Stimulated activated CD8-positive, alpha-beta memory T cell treated with anti-CD3 and anti-CD28 coated beads, Interleukin-15, amount 100 ng/mL, for 48 hours (primary cell): ENCODE measurements at places on chromosomes 1 and 21.
A peak's percentile ranks its signal among the peaks of the same experiment; 100 is the strongest.

- DNase-seq, result no peak
These were observed 81.8 kb downstream of the LRRC7 start for GRCh38 chr1:69649383-69649990.

DNA sequence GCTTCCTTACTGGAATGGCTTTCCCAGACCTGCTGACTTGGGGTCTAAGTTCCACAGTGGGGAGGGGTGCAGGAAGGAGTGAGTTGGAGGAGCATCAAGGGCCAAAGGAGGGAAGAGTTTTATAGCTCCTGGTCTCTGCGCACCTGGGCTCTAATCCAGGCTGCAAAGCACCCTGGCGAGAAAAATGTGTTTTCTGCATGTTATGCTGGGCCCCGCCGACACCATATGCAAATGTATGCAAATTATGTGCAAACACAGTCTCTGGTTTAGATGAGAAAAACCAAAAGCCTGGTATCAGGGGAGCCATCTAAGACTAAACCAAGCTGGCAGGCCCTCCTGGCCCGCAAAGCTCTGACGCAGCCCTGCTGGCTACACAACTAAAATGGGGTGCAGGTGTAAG is 95.0 kb downstream of the VWA5B1 start:
- DNase-seq, result no peak

DNA sequence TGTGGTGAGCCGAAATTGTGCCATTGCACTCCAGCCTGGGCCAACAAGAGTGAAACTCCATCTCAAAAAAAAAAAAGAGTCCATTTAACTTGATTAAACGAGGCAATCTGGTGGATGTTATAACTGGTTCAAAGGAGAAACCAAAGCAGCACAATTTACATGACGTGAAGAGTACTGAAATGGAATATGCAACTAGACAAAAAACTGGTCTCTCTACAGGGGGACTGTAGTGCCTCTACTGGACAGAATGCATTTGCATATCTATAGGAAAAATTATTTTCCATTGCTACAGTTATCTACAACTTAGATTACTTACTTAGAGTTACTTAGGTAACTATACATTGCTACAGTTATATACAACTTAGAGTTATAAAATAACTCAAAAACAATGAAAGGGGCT is 2.7 kb upstream of the CAPN2 start:
- DNase-seq, result no peak

- DNase-seq, result no peak
These were observed 17.4 kb downstream of the KIAA0319L start for GRCh38 chr1:35539824-35540261.

- no peak for DNase-seq
These were observed 135.0 kb downstream of the SYT14 start for GRCh38 chr1:210072896-210073504.

GRCh38 chr21:20999659-21000058 is 1.4 kb downstream of the NCAM2 start:
- DNase-seq, result no peak

- no peak for DNase-seq
These were observed 165.6 kb downstream of the PLPP3 start for GRCh38 chr1:56413671-56414199.

DNA sequence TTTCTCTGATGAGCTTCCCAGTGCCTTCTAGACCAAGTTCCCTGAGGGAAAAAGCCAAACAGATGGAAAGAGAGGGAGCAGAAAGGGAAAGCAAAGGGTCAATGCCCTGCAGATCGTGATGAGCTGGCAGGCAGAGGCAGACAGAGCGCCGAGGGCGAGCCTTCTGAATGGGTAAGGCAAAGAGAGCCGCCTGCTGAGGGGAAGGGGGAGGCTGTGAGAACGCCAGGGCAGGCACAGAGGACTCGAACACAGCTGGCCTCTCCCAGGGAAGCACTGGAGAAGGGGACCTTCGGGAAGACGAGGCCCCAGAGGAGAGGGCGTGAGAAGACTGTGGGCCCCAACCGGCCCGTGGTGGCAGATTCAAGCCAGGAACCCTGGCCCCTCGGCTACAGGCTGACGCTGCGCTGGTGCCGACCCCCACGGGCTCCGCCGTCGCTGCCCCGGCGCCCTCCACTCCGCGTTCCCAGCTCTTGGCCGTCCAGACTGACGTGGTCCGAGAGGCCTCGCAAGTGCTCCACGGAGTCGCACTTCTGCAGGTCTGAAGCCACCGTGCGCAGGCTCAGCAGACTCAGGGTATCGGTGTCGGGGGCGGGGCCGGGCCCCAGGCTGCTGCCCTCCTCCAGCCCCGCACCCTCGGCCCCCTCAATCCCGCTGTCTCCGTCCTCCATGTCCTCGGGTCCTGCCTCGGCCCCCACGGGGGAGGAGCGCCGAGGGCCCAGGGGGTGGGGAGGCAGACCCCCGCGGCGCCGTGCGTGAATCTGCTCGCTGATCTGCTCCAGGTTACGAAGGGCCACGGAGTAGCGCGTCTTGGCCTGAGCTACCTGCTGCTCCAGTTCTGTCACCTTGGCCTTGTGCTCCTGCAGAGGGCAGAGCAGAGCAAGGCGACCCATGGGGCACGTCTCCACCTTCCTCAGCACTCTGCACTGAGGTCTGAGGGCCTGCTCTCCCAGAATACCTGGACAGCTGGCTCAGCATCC is 13.9 kb downstream of the SH3BP5L start:
- no peak for DNase-seq

GRCh38 chr1:152855661-152856060 is 4.1 kb upstream of the LCE7A start:
- no peak for DNase-seq

DNA sequence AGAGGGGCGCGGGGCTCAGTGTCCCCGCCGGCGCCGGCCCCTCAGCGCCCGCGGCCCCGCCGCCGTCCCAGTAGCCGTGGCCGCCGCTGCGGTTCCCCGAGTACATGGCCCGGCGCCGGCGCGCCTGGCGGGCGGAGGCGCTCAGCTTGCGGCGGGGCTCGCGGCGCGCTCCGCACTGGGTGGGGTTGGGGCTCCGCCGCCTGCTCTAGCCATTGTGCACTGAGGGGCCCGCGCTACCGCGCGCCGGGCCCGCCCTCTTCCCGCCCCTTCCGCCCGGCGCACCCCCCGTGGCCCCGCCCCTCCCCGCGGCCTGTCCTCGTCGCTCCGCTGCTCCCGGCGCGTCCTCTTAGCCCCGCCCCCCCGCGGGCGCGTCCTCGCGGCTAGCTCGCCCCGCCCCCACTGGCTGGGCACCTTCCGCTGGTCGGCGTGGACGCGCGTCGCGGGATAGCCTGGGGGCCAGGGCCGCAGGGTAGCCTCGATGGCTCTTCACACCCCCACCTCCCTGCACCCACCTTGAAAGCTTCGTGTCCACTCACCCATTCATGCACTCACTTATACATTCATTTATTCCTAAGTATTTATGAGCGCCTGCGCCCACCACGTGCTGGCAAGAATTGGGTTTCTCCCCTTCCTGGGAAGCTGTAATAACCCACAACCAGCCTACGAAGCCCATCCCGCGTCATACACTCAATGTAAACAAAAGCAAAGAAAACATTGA is at the start of the genes CHML and OPN3:
CHML (minus strand) TSS at position 221 of the 718 bp plus-strand sequence. CDS start 4,603 bp downstream, outside the sequence.
OPN3 (minus strand) TSS at position 221 of the 718 bp plus-strand sequence; CDS start at position 106, 115 bp downstream.
- peak; percentile 91 for DNase-seq

DNA sequence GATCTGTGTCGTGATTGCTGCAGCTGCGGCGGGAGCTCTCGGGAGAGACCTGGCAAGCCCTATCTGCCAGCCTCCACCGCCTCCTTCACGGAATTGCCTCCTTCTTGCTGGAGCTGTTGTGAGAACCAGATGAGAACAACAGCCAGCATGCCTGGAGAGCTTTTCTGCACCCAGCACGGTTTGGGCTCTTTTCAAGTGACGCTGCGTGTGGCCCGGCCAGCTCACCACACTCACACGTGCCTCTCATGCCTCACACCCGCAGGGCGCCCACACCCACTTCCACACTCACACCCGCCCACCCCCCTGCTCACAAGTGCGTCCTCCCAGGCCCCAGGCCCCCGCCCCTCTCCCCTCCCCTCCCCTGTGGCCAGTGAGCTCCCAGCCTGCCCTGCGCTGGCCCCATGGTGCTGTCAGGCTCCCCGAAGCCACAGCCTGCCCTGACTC is 135.7 kb upstream of the RUNX3 start:
- DNase-seq, result peak; percentile 31

GRCh38 chr1:208437401-208437800 is 193.2 kb upstream of the PLXNA2 start:
- DNase-seq, result no peak

DNA sequence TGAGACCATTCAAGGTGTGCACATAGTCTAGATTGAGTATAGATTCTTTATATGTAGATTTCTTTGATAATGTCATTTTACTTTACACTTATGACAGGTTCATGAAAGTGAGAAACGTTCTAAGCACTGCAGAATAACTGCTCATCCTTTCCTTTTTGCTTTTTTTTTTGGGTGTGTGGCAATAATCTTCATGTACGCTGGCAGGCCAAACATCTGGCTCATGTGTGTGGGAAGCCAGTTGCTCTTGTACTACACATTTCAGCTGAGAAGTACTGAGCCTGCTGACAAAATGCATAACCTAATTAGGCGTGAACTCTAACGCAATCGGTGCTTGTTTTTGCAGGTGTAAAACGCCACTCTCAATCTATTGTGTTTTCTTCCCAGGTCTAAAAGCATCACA is 350.8 kb upstream of the KAZN start:
- no peak for DNase-seq
